Activated gamma-delta T cell treated with Interleukin-2 at 50 U/mL for 16 hours (primary cell): ENCODE measurements at places on chromosomes 3 and 15.

- no peak for DNase-seq
Measured at GRCh38 chr3:106707347-106707746, 669.9 kb upstream of the CCDC54 start.

DNA sequence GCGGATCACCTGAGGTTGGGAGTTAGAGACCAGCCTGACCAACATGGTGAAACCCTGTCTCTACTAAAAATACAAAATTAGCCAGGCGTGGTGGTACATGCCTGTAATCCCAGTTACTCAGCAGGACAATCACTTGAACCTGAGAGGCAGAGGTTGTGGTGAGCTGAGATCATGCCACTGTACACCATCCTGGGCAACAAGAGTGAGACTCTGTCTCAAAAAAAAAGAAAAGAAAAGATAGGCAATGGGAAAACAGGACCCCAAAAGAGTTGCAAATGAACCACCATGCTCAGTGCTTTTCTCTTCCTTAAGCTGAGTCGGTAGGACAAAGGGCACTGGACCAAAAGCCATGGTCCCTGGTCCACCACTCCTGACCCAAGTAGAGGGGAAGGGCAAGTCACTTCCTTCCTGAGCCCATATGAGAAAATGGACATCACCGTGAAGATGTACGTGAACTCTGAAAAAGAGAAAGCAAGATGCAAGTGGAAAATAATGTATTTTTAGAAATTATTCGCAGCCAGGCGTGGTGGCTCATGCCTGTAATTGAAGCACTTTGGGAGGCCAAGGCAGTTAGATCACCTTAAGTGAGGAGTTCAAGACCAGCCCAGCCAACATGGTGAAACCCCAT, 2.6 kb downstream of the ITGB5 start:
- no peak for DNase-seq

- DNase-seq = no peak
Measured at GRCh38 chr3:4994144-4994730, 15.0 kb downstream of the BHLHE40 start.

DNA sequence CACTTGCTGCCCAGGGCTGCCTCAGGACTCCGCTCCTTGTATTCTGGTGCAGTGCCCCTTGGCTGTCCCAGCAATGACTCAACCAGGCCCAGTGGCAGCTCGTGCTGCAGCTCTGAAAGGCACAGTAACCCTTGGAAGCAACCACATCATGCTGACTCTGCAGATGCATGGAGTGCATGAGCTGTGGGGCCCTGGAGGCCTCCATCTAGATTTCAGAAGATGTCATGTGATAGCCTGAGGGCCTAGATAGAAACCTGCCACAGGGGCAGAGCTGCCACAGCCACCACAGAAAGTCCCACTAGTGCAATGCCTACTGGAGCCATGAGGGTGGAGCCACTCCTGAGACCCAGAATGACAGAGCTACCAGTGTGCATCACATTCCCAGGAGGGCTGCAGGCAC, 117.1 kb upstream of the SMAD3 start:
- DNase-seq = no peak

DNA sequence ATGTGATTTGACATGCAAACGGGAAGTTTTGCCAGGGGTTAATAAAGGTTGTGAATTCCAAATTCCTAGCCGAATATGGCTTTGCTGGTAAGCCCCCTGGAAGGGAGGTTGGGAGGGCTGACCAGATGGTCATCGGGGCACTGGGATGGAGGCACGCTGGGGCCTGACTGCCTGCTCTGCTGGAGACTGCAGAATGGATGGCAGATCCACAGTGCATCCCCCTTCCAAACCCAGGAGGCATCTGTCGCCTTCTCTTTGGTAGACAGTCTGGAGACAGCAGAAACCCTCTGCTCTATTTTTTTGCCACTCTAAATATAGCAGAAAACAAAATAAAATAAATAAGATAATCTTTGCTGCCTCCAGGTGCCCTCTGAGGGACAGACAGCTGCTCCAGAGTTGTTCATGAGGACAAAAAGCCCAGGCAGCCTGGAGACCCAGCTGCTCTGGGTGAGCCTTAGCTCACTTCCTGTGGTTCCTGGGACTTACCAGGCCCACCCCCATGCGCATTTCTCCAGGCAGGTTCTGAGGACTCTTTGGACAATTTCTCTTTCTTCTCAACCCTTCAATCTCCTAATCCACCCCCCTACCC, 6.1 kb upstream of the SPTBN5 start:
- no peak for DNase-seq

DNA sequence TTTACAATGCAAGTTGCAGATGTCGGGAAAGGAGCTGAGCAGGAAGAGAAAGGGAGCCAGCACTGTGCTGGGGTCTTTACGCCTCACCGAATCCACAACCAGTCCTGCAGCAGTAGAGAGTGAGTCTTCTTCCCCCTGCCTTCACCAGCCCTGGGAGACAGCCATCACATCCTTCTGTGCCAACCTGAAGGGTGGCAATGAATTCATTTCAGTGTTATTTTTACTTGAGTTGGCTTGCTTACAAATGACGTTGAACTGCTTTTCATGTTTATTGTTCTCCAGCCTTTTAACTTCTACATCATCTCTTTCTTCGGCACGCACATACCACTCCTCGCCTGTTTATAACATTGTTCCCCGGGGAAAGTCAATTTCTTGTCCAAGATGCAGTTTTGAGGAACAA, 77.1 kb downstream of the TRIM42 start:
- DNase-seq = no peak

DNA sequence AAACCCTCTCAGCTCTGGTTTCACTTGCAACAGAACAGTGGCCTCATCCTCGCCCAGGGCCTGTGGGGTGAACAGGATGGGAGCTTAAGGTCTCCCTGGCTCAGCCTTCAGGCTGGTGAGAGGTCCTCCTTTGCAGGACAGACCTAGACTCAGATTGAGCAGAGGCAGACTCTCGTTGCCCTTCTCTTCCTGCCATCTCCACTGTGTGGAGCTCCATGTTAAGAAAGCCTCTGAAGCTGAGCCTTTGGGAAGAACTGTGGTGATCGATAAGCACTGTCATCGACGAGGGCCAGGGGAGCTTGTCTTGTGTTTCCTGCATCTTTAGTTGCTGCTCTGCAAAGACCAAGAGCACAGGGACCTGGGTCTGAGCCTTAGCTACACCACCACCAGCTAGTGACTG, 37.8 kb upstream of the GRIP2 start:
- no peak for DNase-seq

DNA sequence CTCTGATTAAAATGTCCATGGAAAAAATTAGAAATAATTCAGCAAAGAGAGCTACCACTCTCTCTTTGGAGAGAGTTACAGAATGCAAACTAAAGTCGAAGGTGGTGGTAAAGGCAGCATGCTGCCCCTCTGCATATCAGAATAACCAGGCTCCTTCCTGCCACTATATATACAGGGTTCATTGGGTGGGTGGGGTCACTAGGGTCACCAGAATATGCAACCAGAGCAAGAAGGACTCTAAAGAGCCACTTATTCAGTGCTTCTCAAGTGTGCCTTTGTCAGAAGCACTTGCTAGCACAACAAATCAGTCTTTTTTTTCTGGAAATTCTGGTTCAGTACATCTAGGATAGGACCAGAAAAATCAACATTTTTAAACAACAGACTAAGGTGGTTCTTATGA, 70.0 kb downstream of the MTHFS start:
- DNase-seq = no peak

DNA sequence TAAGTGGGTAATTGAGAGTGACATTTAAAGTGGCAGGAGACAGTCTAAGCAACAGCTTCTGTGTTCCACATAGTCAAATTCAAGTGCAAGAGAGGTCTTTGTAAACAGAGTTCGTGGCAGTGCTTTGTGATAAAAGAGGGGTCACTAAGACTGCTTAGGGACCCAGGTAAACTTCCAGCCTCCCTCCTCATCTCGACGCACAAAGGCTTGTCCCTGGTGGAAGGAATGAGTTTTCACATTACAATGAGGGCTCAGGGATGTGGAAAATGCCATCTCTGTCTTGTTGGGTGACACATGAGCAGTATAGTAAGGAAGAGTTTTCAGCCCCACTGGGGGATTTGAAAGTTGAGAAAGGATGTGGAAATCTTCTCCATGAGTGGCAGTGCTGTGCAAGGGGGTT, 7.3 kb downstream of the GMNC start:
- no peak for DNase-seq

- no peak for DNase-seq
Measured at GRCh38 chr15:99090938-99091337, 13.9 kb upstream of the SYNM start.

DNA sequence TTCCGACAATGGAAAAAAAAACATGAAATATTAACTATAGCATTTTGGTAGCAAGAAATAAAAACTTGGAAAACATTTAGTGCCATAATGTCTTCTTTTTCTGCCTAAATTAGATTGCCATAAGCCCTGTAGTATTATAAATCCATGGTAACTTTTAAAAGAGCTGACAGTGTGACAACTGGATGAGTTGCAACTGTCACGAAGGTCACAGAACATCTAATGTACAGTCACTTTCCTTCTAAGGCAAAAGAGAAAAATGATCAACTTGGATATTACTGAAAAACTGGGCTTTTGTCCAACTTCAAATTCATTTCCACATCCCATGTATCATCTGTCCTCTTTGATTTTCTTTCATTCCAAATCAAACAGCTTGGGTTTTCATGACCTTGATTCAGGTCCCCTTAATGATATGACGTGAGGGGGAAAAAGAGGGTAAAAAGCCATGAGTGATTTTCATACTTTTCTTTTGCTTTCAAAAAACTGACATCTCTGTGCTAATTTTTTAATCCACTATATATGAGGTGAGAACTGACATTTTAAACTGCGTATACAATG, 602 bp downstream of the CPB1 start:
- no peak for DNase-seq

- DNase-seq = no peak
Measured at GRCh38 chr3:12582730-12583129, 25.8 kb downstream of the MKRN2 start.

GRCh38 chr3:182527745-182528144, 265.6 kb upstream of the ATP11B start:
- DNase-seq = no peak

DNA sequence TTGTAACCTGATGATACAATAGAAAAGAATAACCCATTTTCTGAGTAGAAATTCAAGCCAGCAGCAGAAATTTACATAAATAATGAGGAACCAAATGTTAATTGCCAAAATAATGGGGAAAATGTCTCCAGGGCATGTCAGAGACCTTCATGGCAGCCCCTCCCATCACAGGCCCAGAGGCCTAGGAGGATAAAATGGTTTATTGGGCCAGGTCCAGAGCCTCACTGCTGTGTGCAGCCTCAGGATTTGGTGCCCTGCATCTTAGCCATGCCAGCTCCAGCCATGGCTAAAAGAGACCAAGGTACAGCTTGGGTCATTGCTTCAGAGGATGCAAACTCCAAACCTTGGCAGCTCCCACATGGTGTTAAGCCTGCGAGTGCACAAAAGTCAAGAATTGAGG, 352.1 kb upstream of the MEIS2 start:
- no peak for DNase-seq

GRCh38 chr3:120875989-120876388, 32.0 kb upstream of the STXBP5L start:
- DNase-seq = no peak

DNA sequence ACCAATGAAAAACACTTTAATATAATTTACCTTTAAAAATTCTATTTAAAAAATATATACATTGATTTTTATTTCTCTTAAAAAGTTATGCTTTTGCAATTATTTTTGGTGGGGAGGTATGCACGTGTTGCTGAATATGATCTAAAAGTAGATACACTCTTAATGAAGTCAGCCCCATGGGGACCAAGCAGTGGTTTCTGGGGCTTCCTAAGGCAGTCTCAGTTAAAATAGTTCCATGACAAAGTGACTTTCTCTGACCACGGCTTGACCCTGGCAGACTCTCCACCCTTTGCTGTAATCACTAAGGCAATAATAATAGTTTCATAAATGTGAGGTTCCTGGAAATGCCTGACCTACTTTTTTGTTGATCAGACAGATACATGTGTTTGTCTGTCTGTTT, 50.4 kb downstream of the CCR4 start:
- no peak for DNase-seq

DNA sequence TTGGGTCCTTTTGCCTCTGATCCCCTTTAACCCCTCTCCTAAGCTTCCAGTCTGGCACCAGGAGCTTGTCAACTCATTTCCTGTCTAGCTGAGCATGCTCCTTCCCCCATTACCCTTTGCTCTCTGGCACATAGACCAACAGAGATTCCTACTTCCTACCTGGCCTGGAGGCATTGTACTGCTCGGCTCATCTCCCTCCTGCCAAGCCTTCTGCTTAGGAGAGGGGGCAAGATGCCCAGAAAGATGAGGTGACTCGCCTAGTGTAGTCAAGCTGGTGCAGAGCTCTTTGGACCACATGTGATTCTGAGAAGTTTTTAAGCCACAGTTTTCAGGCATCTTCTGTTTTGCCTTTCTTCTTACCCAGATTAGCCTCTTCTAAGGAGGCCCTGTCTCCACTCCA, 95.4 kb downstream of the ZNF621 start:
- no peak for DNase-seq
